Endothelial cell of umbilical vein (primary cell): ENCODE measurements at places on chromosomes 6 and 20. TPM values are rescaled to one million over a fixed set of nuclear protein-coding genes. Genes with fewer than 3 reads are reported as not detected.

Gene SLC22A3
- not detected in 2 replicates for total RNA-seq

Gene CRIP3
- not detected in 2 replicates for total RNA-seq

Gene SLC17A9
- total RNA-seq: 44.5 and 49.4 TPM in 2 replicates

Gene C20orf204
- 5.8 and 6.0 TPM in 2 replicates for total RNA-seq

Gene RAET1G
- 0.74 and 1.6 TPM in 2 replicates for total RNA-seq

Gene TSPYL4
- 24.5 and 34.4 TPM in 2 replicates for total RNA-seq

Gene JPH2
- not detected in 2 replicates for total RNA-seq

Gene HMGCLL1
- total RNA-seq: not detected in 2 replicates

Gene OOEP
- not detected in 2 replicates for total RNA-seq

Gene CLVS2
- not detected in 2 replicates for total RNA-seq

Gene TSHZ2
- not detected in 2 replicates for total RNA-seq

Gene C6orf132
- 0.07 and 0.71 TPM in 2 replicates for total RNA-seq

Gene DBNDD2
- 15.6 and 16.3 TPM in 2 replicates for total RNA-seq

Gene ADNP
- 66.0 and 69.0 TPM in 2 replicates for total RNA-seq

Gene WFDC10B
- not detected in 2 replicates for total RNA-seq

Gene MROH8
- 1.5 and 2.7 TPM in 2 replicates for total RNA-seq

Gene GPR63
- 0.09 and 0.13 TPM in 2 replicates for total RNA-seq

Gene PHF20
- total RNA-seq: 45.8 and 46.3 TPM in 2 replicates

Gene ASXL1
- total RNA-seq: 98.9 and 101 TPM in 2 replicates

Gene SLCO4A1
- 3.3 and 4.1 TPM in 2 replicates for total RNA-seq

Gene NDUFAF4
- total RNA-seq: 39.8 and 44.6 TPM in 2 replicates

Gene NR2E1
- total RNA-seq: not detected in 2 replicates

Gene AARS2
- total RNA-seq: 17.9 and 18.0 TPM in 2 replicates

Gene GSTA3
- not detected in 2 replicates for total RNA-seq

Gene PPP1R18
- total RNA-seq: 129 and 136 TPM in 2 replicates

Gene MEI4
- not detected in 2 replicates for total RNA-seq

Gene ARHGAP18
- 86.1 and 111 TPM in 2 replicates for total RNA-seq

Gene TASP1
- total RNA-seq: 7.5 and 8.9 TPM in 2 replicates

Gene MYB
- total RNA-seq: 0.53 and 0.58 TPM in 2 replicates

Gene GMPR
- 36.3 and 43.2 TPM in 2 replicates for total RNA-seq

Gene PRND
- total RNA-seq: 0.18 and 0.28 TPM in 2 replicates

Gene FAM217A
- total RNA-seq: not detected in 2 replicates

Gene TTK
- total RNA-seq: 23.6 and 29.4 TPM in 2 replicates

Gene HLA-G
- total RNA-seq: 0.24 TPM in 1 of 2 replicates, not detected in the other

Gene CALHM4
- 0.72 TPM in 1 of 2 replicates, not detected in the other for total RNA-seq

Gene OR2H2
- total RNA-seq: not detected in 2 replicates

Gene PCNA
- total RNA-seq: 161 and 175 TPM in 2 replicates

Gene ALDH8A1
- total RNA-seq: 0.58 and 0.95 TPM in 2 replicates

Gene BPIFB1
- total RNA-seq: not detected in 2 replicates

Gene LY6G5C
- 5.2 and 8.2 TPM in 2 replicates for total RNA-seq

Gene CALHM6
- total RNA-seq: not detected in 2 replicates

Gene PI3
- not detected in 2 replicates for total RNA-seq

Gene DEFB128
- total RNA-seq: not detected in 2 replicates

Gene PTGIS
- total RNA-seq: 4.4 and 6.2 TPM in 2 replicates

Gene PCSK2
- total RNA-seq: not detected in 2 replicates

Gene FOXA2
- not detected in 2 replicates for total RNA-seq

Gene PTCHD4
- total RNA-seq: 1.9 and 2.0 TPM in 2 replicates

Gene ULBP3
- 12.8 and 13.8 TPM in 2 replicates for total RNA-seq

Gene CPNE5
- 18.8 and 32.1 TPM in 2 replicates for total RNA-seq

Gene ELOVL4
- total RNA-seq: 3.3 and 4.1 TPM in 2 replicates

Gene TCEA2
- 65.5 and 71.3 TPM in 2 replicates for total RNA-seq

Gene DEFB115
- not detected in 2 replicates for total RNA-seq

Gene RNF182
- 0.78 and 0.93 TPM in 2 replicates for total RNA-seq

Gene KCNS1
- 0.23 and 0.29 TPM in 2 replicates for total RNA-seq

Gene CARMIL1
- 8.7 and 8.8 TPM in 2 replicates for total RNA-seq

Gene SPTLC3
- 0.23 and 0.29 TPM in 2 replicates for total RNA-seq

Gene PRPH2
- total RNA-seq: 0.40 and 0.48 TPM in 2 replicates

Gene HECA
- total RNA-seq: 16.7 and 18.2 TPM in 2 replicates
